ENCODE measurements at places on chromosomes 7 and 10.

DNA sequence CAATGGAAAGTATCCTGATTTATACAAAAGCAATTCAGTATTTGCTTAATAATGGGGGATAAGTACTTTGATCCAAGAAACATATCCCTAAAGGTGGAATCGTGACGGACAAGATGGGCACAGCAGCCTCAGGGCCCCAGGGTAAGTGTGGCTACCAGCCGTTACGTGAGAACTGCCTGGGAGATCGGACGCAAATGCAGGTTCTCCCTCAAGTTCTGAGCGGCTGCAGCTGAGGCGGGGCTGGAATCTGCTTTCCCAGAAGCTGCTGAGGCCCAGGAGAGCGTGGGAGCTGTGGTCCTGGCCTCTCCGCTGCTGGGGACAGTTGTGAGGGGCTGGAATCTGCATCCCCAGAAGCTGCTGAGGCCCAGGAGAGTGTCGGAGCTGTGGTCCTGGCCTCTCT is 13.5 kb downstream of the FOXL3 start:
- DNase-seq = no peak

GRCh38 chr10:132703419-132704007 is 82.4 kb downstream of the NKX6-2 start:
- DNase-seq = no peak

GRCh38 chr7:1087952-1088920 is at the start of gene GPER1:
TSS of gene GPER1 (plus strand) at chr7:1088113. CDS start at chr7:1091729, 3,616 bp downstream.
- no peak for DNase-seq

DNA sequence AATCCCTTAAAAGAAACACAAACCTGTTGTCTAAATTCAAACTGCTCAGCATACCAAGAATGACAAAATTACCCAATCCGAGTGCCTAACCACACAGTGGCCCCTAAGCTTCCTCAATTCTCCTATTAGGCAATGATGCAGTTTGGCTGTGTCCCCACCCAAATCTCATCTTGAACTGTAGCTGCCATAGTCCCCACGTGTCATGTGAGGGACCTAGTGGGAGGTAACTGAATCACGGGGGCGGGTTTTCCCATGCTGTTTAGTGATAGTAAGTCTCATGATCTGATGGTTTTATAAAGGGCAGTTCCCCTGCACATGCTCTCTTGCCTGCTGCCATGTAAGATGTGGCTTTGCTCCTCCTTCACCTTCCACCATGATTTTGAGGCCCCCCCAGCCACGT is 21.9 kb downstream of the PSAP start:
- DNase-seq = no peak

DNA sequence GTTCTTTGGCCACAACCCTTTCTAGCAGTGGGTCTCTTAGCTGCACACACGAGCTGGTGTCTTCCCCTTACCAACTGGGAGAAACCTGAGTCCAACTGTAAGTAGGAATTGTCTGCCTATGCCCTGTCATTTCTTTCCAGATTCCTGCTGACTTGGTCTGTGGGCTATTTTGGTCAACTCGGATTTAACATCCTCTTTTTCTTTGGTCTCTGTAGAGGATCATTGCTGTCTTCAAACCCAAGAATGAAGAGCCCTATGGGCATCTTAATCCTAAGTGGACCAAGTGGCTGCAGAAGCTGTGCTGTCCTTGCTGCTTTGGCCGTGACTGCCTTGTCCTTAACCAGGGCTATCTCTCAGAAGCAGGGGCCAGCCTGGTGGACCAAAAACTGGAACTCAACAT is 10.3 kb downstream of the PI4K2A start:
- no peak for DNase-seq

GRCh38 chr10:3500408-3500856 is 284.6 kb downstream of the KLF6 start:
- DNase-seq = no peak

GRCh38 chr7:100720671-100721504 is 620 bp downstream of the EPO start:
- no peak for DNase-seq

DNA sequence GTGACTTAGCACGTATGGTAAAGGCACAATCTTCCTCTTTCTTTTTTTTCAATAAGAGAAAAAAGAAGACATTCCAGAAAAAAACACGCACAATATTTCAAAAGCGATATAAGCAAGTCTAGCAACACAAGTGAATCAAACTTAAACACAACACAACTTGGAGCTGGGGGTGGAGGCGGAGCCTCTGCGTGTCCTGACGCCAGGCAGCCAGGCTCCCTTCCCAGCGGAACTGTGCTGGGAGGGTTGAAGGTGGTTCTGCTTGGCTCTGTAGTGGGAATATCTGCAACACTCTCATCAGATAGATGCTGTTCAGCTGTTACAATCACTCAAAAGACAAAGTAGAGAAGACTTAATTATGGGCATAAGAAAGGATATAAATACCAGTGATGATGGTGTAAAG is 211.4 kb downstream of the WDR37 start:
- no peak for DNase-seq

DNA sequence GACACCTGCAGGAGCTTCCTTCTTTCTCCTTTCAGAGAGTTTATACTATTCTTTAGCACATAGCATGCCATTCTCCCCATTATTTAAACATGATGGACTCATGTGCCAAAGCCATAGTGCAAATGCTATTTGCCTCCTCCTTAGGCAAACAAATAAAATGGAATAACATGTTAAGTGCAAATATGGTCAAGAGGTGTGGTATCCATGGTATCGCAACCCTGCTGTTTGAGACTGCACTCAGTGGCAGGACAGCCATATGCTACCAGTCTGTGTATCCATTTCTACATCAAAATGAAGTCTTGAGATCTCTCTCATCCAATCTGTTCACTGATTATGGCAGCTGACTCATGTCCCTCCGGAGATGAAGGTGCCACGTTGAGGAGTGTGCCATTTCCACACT is 22.8 kb downstream of the HEPACAM2 start:
- no peak for DNase-seq

Data from activated CD4-positive, alpha-beta T cell treated with anti-CD3 and anti-CD28 coated beads for 36 hours (primary cell).